ENCODE measurements at places on chromosomes 3 and 15. TPM values are rescaled to one million over a fixed set of nuclear protein-coding genes. Genes with fewer than 3 reads are reported as not detected.

Gene CYP8B1
- total RNA-seq = not detected

Gene REC114
- total RNA-seq = not detected

Gene KNG1
- total RNA-seq = not detected

DNA sequence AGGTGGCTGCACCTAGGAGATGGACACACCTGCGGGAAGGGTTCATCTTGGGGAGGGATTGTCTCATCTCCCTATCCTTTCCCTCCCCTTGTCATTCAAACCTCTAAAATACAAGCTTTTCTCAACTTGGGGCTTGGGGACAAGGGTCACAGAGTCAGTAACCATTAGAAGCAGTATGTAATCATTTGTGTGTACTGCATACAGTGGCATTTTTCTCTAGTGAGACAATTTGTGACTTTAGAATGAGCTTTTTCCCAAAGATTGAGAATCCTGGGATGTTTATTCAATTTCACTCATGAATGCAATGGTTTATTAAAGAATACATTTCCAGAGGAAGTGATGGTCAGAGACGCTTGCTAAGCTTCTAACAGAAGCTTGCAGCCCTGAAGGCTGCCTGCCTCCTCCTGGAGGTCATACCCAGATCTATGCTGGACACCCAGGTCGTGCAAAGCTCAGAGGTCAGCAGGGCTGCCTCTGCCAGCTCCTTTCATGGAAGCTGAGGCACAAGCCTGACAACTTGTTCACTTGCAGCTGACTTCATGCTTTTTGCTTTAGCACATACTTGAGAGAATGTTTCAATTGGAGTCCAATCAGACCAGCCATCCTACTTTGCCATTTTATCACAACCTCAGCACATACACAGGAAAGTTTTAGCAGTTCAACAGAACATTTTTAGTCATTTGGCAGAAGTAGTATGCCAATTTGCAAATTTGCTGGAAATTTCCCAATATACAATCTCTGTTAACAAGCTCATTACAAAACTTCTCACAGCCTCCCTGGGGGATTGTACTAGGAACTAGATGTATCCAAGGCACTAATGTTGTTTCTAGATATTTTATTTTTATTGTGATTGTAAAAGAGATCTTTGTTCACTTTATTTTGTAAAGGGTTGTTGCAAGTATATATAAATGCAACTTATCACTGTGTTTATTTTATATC lies 25.6 kb upstream of the ALDH1L1 start:
- no peak for DNase-seq

GRCh38 chr3:15707779-15708178 lies 90.0 kb downstream of the ANKRD28 start:
- no peak for DNase-seq

- DNase-seq = peak; percentile 82
Measured at GRCh38 chr3:112086076-112086854, at the start of gene C3orf52. C3orf52 (plus strand) TSS chr3:112086389; CDS start chr3:112086408, 19 bp downstream.

DNA sequence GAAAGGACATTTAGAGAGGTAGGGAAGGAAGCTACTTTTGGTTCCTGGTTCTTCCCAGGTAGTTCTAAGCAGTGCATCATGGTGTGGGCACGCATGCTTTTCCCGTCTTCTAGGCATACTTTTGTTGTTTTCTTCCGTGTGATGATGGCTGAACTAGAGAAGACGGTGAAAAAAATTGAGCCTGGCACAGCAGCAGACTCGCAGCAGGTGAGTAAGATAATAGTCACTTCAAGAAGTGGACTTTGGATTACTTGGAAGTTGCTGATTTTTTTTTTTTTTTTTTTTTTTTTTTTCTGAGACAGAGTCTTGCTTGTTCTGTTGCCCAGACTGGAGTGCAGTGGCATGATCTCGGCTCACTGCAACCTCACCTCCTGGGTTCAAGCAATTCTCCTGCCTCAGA lies 17.9 kb downstream of the FANCD2OS start:
- no peak for DNase-seq

DNA sequence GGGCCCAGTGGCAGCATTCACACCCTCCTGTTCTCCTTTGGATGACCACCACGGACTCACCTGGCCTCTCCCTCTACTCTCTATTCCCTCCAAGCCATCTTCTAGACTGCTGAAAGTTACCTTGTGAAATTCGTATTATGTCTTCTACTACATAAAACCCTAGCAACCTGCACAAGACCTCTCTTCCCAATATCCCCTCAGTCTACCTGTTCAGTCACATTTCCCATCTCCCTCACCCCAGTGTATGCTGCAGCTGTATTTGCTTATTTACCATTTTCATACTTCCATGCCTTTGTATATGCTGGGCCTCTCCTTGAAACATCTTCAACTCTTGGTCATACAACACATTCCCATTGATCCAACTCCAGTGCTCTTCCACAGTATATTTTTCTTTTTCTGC lies 35.3 kb downstream of the DET1 start:
- no peak for DNase-seq

GRCh38 chr15:73341886-73342600 lies 26.7 kb downstream of the HCN4 start:
- no peak for DNase-seq

GRCh38 chr3:126135071-126135405 lies 45.3 kb downstream of the ALDH1L1 start:
- DNase-seq = no peak

- DNase-seq = peak; percentile 32
Measured at GRCh38 chr3:175411405-175411804, 552.3 kb downstream of the NAALADL2 start.

DNA sequence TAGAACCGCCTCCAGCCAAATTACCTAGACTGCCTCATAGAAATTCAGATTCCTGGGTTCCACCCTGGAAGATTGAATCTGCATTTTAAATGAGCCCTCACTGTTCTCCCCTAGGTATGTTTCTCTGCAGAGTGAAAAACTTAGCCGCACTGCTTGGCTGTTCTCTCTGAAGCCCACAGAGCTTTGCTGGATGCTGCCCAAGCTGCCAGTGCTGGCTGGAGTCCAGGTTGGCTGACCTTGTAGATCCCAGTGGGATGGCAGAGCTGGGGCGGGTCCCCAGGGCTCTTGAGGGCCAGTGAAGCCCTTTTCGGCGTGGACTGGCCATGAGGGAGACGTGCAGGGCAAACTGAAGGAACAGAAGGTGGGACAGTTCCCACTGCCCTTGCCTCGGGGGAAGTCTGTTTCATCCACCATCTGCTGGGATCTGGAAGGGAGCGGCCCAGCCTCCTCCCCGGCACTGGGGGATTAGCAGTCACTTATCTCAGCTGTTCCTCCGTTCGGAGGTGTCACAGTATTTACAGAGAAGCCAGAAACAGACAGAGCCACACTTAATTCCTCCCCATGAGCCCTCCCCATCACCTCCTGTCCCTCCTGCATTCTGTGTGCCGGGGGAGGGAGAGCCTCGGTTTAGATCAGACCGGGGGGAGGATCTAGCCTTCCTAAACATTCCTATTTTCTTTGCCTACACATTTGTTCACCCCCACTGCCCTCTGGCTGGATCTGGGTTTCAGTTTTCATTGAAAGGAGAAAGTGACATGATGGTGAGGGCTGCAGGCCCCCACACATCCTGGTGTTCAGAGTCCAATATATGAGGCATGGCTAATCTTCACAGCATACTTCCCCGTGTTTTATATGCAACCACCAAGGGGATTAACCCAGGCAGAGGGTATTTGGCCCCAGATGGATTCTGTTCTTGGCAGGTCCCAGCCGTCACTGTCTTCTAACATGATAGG lies 4.1 kb upstream of the ACTC1 start:
- DNase-seq = no peak

DNA sequence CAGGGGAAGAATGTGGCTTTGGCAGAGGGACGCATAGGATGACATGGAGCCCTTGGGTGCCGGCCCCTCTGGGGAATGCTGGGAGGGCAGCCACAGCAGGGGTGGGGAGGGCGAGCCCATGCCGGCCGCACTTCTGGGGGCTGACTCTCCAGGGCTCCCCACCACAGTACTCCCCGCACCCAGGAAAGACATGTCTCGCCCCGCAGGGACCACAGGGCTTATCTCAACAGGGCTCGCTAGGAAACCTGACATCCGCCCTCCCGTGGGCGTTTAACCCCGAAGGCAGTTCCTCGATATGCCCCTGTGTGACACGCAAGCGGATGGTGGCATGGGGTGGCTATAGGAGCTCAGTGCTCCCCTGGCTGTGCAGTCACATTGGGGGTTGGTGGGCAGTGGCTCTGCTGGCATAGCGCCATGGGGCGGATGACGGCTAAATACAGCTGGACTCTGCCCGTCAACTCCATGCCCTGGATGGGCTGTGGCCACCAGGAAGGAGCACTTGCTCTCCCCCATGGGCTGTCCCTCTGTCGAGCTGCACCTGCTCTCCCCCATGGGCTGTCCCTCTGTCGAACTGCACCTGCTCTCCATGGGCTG lies 141.4 kb downstream of the ADAMTS17 start:
- no peak for DNase-seq

GRCh38 chr15:71800190-71800589 lies 10.2 kb upstream of the NR2E3 start:
- DNase-seq = no peak

DNA sequence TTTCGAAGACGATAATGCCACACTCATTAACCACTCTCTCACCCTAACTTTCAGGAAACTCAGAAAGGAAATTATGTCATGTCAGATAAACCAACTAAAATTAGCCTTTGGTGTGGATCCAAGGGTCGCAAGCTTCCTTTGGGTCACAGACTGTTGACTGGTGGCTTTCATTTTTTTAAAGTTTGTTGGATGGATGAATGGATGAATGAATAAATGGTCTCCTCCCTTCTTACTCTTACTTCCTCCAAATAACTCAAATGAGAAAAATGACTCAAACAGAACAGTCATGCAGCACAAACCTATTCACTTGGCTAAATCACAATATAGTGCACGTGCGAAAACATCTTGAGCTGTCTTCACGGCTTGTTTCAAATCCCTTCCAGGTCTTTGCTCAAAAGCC lies 82.9 kb upstream of the HACD2 start:
- no peak for DNase-seq

GRCh38 chr3:196638861-196639482 lies 522 bp upstream of the NRROS start:
- DNase-seq = no peak

Data from HFFc6 (cell line).